Activated T-cell treated with anti-CD3 and anti-CD28 coated beads for 1 hour (primary cell): ENCODE measurements at places on chromosomes 3 and 15.

- no peak for DNase-seq
Observed at GRCh38 chr3:49785565-49786356, 581 bp downstream of the IP6K1 start.

GRCh38 chr15:71691458-71692417, 118.6 kb upstream of the NR2E3 start:
- no peak for DNase-seq

DNA sequence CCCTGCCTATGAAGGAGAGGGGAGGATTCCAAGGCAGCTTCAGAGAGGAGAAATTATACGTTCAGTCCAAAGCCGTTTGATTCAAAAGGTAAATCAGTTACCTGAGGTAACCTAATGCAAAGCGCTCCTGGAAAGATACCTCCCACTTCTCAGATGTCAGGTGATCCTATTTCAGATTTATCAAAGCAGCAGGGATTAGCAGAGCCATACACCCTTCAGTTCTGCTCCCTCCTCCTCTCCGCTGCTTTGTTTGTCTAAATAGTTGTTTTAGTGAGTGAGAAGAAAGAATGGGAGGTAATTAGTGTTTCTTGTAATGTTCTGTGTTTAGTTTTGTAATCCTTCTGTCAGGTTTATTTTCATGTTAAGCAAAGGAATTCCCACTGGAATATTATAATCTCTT, 81.1 kb downstream of the SOX14 start:
- no peak for DNase-seq

DNA sequence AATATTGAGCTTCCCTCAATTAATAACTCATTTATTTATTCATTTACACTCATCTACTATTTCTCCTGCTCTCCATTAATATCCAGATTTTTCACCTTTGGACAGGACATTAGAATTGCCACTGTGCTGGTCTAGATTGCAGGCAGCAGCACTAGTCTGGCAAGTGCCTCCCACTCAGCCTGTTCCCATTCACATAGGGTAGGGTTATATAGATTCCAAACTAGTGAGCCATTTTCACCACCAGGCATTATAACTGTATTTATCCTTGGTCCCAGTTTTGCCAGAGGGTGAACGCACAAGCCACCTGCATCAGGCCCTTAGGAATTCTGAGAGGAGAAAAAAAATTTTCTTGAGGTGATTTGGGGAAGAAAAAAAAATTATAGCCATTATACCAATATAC, 44.5 kb downstream of the ANAPC13 start:
- no peak for DNase-seq

- DNase-seq: no peak
Observed at GRCh38 chr3:18149386-18149785, 275.8 kb downstream of the SATB1 start.

DNA sequence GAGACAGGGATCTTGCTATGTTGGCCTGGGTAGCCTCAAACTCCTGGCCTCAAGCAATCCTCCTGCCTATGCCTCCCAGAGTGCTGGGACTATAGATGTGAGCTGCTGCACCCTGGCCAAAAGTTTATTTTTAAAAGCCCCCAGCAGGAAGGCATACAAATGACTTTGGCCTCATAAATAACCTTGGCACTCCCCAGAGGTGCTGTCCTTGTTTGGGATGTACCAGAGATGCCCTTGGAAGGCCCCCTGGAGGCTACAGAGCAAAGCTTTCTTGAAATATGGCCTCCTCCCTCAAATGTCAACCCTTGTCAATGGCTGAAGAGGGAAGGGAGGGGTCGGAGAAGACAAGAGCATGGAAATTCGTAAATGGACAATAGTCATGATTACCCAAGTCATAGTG, 14.0 kb upstream of the RTP3 start:
- no peak for DNase-seq

GRCh38 chr3:158725348-158726011, 6.8 kb downstream of the RARRES1 start:
- DNase-seq: no peak

- DNase-seq: no peak
Observed at GRCh38 chr3:146546366-146546965, 2.1 kb upstream of the PLSCR1 start.

DNA sequence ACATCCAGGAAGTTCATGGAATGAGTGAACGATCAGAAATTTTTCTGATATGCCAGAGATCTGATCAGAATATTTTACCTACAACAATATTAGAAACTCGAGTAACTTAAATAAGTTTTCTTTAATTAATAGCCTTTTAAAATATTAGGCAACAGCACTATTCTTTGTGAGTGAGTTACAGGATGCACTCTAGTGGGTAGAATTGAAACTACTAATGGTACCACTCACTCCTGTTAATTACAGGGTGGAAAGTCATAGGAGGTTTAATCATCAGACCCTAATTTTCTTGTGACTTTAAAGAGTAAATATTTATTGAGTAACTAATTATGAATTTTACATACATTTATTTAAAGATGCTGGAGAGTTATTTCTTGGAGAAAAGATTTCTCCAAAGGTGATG, 217.3 kb downstream of the CACNA2D3 start:
- DNase-seq: no peak

GRCh38 chr3:149339931-149340309, 6.5 kb upstream of the TM4SF18 start:
- DNase-seq: no peak

GRCh38 chr3:41462103-41462691, 262.9 kb downstream of the CTNNB1 start:
- DNase-seq: no peak

- DNase-seq: no peak
Observed at GRCh38 chr15:74663303-74664027, 32.4 kb downstream of the EDC3 start.

GRCh38 chr15:99303907-99304306, 52.6 kb downstream of the LRRC28 start:
- DNase-seq: no peak

DNA sequence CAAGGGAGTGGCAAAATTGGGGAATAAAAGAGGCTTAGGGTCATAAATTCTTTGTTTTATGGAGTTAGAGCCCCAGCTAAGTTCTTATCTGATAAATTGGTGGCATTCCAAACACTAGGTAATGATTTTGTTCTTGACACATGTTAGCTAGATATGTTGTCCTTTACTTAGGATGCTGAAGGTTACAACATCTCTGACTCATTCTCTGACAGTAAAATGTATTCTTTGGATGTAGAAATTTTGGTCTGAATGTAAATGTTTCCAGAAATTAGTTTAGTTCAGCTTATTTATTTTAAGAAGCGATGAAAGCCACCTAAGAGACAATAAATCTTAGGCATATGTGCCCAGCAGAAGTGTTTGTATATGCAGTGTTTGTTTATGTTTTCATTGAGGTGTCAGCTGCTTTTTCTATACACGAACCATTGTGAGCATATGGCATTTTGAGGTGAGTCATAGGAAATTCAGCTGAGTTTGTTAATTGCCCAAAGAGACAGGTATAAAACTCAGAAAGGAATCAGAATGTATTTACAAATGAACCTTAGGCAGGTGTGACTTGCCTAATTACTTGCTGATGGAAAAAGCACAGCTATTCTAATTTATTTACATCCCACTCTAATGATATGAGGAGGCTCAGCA, 247.7 kb downstream of the AGBL1 start:
- no peak for DNase-seq

GRCh38 chr3:42036483-42036823, 54.7 kb upstream of the TRAK1 start:
- no peak for DNase-seq

DNA sequence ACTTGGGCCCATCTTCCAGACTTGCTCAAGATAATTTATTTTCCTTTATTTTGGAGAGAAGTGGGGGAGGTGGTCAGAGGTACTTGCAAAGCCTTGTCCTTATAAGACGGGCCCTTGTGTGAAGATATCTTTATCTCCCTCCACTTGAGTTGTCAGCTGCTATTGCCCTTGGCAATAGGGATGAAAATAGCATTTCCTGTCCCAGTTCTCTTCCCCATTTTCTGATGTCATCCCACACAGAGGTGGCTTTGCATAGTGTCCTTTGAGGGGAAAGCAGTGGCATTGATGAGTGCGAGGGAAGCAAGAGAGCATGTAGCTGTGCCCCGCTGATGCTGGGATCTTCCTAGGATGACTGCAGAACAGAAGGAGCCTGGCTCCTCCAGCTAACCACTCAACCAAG, 41.9 kb upstream of the TUBGCP5 start:
- no peak for DNase-seq

DNA sequence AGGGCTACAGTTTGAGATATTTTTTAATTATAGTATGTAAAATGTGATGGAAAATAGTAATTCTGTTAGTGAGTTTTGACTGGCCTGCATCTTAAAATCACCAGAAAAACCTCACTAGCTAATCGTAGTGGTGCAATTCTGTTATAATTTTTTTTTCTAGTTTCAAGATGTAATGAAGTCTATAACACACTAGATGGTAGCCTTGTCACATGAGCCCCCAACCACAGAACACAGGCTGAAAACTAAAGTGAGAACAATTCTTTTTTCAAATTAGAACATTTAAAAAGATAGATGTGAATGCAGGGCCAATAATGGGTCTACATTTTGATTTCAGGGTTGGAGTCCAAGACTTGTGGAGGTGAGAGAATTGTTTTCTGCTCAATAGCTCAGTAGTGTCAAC, 83.3 kb upstream of the KCNH8 start:
- no peak for DNase-seq

DNA sequence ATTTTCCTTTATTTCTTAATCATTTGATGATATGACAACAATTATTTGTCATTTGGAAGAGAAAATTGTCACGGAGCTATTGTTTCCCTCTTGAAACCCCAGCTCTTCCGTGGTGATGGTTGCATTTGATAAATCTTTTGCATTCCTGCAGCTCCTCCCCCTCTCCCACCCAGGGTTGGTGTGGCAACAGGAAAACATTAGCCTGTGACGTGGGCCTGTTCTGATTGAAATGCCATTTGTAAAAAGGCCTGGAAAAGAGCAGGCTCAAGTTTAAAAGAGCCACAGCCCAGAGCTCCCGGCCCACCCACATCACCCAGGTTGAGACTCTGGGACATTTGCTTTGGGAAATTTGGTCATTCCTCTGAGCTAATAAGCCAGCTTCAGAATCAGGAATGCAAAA, 282.5 kb downstream of the RPLP1 start:
- no peak for DNase-seq

GRCh38 chr15:72180761-72181324, 16.7 kb downstream of the GRAMD2A start:
- DNase-seq: no peak

DNA sequence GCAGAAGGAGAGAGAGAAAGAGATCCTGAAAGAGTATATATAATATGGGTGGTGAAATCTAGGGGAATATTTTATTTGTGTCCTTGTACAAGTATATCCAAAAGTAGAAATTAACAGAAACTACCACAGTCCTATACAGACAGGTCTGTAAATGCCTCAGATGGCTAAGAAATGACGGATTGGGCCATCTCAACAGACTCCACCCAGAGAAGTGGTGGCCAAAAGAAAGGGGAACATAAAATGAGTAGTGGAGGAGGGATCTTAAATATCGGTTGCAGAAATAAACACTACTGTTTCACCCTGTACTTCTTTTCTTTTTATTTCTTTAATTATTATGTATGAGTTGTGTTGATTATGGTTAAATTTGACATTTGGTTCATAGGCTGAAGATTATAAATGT, 47.7 kb downstream of the CCR3 start:
- DNase-seq: no peak

- no peak for DNase-seq
Observed at GRCh38 chr3:105527949-105528348, 161.2 kb downstream of the ALCAM start.

DNA sequence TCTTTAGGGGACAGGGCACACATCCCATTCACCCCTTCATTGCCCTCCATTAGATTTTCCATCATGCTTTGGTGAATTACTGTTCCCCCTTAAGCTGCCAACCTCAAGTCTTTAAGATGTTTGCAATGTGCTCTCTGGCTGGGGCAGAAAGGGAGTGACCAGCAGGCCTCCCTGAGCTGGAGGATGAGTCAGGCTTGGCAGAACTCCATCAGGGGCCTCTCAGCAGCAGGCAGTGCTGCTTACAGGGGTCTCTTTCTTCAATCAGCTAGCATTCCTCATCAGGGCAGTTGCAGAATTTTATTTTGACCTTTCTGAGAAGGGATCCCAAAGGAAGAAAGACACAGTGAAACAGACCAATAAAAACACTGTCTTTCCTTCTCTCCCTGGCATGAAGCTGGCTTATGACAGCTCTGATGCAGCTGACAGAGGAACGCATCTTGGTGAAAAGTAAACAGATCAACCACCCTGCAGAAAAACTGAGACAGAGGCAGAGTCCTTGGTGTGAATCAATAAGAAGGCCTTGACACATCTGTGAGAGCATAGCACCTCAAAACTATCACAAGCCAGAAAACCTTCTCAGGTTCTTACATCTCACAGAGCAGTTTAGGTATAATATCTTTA, 88.7 kb upstream of the MRPL3 start:
- DNase-seq: no peak

DNA sequence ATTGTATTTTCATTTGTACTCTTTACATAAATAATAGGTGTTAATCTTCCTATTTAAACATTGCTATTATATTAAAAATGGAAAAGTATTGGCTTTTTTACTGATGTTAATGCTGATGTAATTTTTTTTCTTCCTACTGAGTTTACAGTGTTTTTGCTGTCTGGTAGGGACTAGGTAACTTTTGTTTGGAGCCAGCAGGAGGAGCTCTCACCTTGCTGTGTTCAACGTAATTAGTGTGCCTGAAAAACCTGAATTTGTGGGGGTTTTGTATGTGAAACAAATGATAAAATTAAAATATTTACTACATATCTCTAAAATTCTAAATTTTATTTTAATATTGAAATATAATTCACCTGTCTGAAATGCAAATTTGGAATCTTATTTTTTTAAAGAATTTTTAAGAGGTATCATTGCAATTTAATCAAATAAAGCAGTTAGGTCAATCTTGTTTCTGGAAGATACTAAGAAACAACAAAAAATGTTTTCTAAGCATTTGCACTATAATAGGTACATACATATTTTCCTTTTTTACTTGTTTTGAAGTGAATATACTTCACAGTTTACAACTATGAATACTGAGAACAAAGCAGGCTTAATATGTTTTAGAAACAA, 48.8 kb downstream of the EPHA6 start:
- DNase-seq: no peak

GRCh38 chr3:152405915-152406802, 137.4 kb downstream of the MBNL1 start:
- no peak for DNase-seq

DNA sequence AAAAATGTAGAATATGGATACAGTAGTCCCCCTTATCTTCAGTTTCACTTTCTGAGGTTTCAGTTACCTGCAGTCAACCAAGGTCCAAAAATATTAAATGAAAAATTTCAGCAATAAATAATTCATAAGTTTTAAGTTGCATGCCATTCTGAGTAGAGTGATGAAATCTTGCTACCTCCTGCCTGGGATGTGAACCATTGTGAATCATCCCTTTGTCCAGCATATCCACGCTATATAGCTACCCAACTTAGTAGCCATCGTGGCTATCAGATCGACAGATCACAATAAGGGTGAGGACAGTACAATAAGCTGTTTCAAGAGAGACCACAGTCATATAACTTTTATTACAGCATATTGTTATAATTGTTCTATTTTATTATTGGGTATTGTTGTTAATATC, 1.2 kb upstream of the LARS2 start:
- DNase-seq: no peak

- DNase-seq: no peak
Observed at GRCh38 chr3:49609815-49610214, 55.5 kb downstream of the BSN start.
